ENCODE measurements at places on chromosomes 12 and 14.
A peak's percentile ranks its signal among the peaks of the same experiment; 100 is the strongest.

DNA sequence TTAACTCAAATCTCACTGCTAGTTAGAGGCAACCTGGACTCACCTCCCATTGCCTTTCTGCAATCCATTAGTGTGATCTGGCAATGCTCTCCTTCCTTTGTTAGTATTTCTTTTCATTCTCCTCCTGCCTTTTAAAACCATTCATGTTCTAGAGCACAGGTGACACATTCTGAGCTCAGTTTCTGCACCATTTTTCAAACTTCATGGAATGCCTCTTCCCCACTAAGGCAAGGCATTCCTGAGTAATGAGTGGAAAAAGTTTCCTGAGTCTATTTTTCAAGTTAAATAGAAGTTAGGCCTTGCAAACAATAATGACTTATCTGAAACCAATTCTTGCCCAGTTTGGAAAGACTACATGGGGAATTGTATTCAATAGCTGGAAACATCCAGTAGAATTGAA lies 1001.8 kb downstream of the BCL11B start:
- no peak for DNase-seq

- DNase-seq = no peak
Measured at GRCh38 chr12:49451468-49452259, 84.4 kb downstream of the SPATS2 start.

DNA sequence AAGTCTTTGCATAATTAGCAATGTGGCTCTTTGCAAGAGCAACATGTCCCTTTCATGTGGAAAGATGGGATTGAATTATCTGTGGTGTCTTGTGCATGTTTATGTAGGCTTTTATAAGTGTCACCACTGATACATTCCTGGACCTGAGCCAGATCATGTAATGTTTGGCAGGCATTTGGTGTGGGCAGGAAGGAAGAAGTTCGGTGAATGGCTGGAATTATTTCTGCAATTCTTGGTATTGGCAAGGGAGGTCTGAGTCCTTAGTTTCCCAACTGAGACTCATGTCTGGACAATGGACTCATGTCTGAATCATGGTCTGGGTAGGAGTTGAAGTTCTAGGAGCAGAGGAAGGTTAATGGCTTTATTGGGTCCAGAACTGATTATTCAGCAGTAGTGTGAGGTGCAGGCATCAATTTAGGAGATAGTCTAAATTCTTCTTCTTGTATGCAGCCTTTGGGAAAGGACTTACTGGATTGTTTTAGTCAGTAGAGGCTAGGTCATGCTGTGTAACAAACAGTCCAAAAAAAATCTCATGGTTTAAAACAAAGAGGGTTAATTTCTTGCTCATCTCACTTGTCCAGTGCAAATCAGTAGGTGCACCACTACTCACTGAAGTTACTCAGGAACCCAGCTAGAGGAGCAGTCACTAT lies 186.5 kb upstream of the LHX5 start:
- DNase-seq = no peak

- DNase-seq = peak; percentile 18
Measured at GRCh38 chr12:97308576-97309198, 153.9 kb upstream of the RMST start.

DNA sequence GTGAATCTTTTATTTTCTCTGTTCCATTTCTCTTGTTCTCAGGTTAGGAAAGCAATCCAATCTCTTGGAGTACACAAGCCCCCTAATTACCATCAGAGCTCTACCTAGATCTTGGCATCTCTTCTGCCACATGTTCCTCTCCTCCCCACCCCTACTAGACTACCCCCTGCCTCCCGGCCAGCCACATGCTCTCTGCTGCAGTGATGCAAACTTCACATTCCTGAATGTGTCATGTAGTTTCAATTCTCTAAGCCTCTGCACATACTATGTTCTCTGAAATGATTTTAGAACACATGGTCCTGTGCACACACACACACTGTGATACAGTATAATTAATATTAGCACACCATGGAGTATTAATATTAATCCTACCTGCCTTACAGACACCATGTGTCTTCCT lies 104.6 kb downstream of the EFCAB11 start:
- DNase-seq = no peak

DNA sequence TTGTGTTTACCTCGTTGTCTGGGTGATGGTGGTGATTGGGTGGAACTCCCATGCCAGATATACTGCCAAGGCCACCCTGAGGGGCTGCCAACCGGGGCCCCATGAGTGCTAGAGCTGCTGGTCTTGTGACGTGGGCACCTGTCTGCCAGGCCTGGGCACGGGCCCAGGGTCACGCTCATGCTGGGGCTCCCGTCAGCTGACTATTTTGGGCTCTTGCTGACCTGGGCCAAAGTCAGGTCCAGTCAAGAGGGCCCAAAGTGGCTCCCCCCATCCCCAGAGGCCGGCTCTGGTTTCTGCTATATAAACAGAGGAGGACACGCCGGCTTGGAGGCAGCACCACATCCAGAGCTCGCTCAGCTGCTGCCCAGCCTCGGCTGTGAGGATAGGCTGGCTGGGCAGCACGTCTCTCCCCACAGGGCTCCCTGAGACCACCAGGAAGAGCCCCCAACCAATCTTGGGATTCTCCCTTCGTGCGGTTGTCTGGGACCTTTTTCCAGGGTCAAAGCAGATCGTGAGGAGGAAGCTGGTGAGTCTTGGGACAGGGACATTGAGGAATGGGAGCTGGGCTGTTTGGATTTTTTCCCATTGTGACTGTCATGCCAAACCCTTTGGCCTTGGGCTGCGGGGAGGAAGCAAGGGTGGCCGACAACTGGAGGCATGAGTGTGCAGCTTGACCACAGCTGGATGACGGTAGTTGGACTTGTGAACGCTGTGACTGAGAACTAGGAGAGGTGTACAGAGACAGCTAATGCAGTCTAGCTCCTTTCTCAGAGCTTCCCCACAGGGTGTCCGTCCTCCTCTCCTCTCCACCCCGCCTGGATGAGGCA lies 7.6 kb upstream of the NR4A1 start:
- no peak for DNase-seq

- no peak for DNase-seq
Measured at GRCh38 chr12:50518090-50518489, 13.3 kb downstream of the DIP2B start.

GRCh38 chr14:79464468-79464867 lies 746.8 kb downstream of the DIO2 start:
- no peak for DNase-seq

DNA sequence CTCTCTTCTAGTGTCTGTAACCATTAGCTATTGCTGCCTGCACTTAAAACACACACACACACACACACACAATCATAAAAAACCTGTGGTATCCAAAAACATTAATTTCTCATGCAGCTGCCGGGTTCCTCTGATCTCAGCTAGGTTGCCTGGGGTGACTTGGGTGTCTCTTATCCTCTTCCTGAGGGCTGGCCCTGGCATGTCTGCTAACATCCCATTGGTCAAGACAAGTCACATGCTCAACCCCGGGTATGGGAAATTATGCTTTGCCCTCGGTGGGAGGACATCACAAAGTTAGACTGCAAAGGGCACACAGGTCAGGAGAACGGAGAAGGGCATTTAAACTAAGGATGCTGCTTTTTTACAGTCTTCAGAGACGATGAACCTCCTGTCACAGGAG lies 55.7 kb downstream of the TRPV4 start:
- DNase-seq = no peak

- no peak for DNase-seq
Measured at GRCh38 chr14:99507860-99508640, 26.8 kb downstream of the CCNK start.

DNA sequence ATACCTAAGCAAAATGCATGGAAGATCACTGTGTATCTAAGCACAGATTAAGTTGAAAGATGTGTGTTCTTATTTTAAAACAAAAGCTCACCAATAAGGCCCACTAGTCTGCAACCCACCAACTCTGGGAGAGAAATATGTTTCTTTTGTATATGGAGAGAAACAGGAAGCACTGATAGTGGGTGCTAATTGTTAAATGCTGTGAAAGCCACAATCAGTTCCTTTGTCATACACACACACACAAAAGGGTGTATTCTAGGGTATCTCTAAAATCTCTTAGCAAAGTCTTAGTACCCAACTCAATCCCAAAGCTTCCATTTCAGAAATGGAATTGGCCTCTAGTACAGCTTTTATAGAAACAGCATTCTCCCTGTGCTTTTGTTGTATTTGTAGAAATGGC lies 272.7 kb upstream of the FLRT2 start:
- DNase-seq = no peak

DNA sequence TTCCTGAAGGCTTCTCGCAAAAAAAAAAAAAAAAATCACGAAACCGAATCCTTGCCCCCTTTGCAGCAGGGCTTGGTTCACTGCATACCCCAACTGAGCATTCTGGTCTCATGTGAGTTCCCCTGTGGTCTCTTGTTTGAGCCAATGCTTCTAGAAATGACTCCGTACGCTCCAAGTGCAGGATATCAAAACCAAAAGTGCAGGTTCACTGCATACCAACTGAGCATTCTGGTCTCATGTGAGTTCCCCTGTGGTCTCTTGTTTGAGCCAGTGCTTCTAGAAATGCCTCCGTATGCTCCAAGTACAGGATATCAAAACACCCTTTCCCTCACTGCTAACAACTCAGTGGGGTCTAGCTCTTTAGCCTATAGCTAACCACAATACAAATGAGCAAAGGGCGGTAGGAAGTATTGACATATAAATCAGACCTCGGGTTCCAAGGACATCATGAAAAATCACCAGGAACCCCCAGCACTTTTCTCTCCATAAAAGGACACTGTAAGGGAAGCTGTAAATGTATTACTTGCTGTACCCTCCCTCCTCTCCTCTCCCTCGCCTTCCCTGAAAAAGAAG lies 206.3 kb upstream of the NOS1 start:
- DNase-seq = no peak

DNA sequence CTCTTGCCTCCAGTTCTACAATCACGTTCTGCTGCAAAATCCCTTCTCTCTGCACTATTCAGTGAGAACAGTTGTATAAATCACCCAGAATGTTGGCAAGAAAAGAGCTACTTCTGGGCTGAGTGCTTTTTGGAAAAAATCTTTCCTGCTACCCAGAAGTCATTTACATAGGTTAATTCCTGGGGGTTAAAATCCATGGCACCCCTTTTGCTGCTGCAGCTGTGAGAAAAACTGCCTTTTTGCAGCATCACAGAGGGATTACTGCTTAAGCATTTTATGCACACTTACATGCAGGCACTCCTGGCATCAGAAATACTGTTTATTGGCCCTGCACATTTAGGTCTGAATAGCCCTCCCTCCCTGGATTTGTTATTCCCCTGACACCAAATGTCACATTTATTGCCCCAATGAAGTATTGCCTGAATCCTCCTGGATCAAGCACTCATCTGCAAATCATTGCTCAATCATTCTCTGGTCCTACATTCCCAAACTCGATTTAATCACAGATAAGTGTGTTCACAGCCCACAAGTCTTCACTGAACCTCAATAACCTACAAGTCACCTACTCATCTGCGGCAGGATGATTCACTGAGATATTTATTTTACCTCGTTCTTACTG lies 43.1 kb upstream of the CCDC196 start:
- DNase-seq = no peak

- DNase-seq = no peak
Measured at GRCh38 chr14:95068080-95068479, 89.2 kb downstream of the DICER1 start.

All from HS-5 (cell line).